ENCODE measurements at places on chromosomes 13 and 19.

DNA sequence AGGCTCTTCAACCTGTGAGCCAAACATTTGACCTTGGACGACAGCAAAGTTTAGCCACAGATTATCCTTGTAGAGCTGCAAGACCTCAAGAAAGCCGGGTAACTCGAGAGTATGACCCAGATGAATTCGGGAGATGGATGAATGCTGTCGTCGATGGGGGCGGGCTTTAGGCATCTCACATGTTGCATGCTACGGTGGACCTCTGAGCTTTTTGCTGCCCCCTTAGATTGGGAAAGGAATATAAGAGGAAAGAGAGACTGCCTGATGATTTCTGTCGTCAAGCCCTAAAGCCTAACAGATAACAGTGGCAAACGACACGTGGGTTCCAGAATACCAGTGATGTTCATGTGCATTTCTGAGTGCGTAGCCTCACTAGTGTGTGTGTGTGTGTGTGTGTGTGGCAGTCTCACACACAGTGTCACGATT lies 730 bp upstream of the ABCC4 start:
- no peak for DNase-seq

- DNase-seq: no peak
These were observed 1733.7 kb upstream of the PCDH20 start for GRCh38 chr13:63149375-63149774.

DNA sequence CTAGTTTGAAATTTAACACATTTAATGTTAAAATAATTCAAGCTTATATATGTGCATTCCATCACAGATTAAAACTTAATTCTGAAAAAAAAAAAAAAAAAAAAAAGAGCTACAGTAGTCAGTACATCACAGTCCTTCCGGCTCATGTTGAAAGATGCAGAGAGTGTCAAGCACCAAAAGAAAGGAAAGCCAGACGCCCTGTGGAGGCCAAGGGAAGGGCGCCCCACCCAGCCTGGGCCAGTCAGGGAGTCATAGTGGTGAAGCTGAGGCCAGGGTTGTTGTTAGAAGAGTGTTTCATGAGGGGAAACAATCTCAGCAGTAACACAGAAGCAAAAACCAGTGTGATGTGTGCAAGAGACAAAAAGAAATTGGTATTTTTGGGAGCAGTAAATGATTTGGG lies 375.3 kb downstream of the MTUS2 start:
- DNase-seq: no peak

DNA sequence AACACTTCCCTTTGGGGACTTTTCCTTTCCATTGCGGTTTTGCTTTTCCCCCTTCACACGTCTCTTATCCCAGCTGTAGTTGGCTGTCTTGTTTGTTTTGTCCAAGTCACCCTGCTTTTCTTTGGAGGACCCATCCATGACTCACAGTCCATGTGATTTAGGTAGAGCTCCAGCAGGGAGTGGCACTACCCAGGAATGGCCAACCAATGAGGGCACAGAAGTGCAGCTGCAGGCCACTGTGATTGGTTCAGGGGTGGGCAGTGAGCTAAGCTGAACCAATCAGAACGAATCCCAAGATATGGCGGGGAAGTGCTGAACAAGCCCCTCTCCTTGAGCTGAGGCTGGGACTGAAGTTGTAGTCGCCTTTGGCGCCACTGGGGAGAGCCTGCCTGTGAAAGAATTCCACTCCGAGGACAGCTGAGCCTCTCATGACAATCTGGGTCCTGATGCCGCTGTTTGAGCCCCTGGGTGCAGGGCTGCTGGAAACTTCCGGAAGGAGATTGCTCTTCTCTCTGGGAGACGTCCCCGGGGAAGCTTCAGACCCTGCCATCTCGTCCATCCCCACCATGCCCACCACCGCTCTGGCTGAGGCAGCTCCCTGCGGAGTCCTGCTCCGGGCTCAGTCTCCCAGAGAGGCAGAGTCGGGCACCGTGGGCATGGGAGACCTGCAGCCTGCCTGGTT lies 62.9 kb upstream of the URI1 start:
- DNase-seq: no peak

DNA sequence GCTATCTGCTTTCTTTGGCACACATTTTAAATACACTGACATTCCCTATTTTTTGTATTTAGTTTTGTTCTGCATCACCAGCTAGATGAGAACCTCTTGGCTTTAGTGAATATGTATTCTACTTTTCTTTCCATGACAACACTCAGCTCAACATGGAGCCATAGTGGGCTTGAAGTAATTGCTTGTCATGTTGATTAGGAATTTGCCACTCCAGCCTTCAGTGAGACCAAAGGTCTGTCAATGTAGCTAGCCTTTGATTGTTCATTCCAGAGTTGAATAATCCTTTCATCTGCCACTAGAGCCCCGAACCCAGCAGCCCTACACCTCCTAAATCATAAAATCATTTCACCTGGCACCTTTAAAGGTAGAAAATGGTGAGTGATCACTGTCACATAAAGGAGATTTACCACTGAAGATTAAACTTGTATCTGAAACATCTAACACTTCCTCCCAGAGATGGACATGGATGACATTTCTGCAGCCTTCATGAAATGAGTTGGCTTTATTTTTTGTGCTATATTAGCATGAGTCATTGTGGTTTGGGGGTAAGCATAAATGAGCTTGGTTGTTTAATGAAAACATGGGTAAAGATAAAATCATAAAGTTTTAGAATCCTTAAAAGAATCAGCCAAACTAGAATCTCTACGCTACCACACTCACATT lies 29.2 kb upstream of the GARRE1 start:
- no peak for DNase-seq

DNA sequence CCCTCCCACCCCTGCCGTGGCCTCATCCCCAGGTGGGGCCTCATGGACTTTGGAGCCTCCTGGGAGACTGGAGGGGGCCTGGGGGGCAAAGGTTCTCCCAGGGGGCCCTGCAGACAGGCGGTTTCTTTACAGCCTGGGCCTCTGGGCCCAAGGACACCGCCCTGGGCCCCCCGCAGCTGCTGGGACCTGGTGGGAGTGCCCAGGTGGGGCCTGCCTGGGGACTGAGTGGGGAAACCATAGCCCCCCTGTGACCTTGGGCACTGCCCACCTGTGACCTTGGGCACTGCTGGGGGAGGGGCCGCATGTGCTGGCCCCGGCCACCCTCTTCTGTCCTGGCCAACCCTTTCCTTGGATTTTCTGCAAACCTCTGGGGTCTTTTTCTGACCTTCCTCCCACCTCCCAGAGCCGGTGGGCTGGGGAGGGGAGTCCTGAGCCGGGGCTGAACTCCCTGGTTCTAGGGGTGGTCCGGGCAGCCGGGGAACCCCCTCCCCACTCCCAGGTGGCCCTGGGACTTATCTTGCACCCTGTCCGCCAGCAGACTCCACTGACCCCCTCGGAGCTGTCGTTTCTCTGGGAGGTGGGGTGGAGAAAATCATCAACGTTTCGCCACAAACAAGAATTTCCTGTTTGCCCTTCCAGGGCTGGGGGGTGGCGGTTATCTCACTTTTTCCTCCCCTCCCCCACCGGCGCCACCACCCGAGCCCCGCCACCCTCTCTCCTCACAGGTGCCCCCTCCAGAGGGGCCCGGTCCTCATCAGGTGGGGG lies 27.0 kb downstream of the ARID3A start:
- DNase-seq: no peak

GRCh38 chr13:43698758-43699157 lies 88.0 kb downstream of the ENOX1 start:
- DNase-seq: no peak

DNA sequence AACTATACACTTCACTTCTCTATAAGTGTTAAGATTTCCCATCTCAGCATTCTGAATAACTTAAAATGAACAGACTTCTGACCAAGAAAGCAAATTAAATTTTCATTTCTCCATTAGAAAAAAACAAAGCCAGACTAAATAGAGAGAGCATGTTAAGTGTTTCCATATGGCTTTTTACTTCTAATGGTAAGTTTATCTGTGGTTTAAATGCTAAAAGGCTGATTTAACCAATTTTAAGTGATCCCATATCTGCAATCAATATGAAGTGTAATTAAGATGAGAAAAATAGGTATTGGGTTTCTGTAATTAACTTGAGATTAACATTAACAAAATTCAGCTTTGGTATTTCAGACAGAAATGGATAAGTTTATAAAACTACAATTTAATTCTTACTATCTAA lies 107.8 kb downstream of the ELF1 start:
- DNase-seq: no peak

DNA sequence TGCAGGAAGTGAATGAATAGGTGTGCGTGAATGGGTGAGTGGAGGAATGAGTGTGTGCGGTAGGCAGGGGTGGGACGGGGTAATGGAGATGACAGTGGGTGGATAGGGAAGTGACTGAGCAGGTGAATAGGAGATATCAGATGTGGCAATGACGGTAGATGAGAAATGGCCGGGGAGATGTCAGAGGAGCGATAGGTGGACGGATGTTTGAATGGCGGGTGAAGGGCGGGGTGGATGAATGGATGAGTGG lies 1.5 kb downstream of the TTC9B start:
- DNase-seq: no peak

DNA sequence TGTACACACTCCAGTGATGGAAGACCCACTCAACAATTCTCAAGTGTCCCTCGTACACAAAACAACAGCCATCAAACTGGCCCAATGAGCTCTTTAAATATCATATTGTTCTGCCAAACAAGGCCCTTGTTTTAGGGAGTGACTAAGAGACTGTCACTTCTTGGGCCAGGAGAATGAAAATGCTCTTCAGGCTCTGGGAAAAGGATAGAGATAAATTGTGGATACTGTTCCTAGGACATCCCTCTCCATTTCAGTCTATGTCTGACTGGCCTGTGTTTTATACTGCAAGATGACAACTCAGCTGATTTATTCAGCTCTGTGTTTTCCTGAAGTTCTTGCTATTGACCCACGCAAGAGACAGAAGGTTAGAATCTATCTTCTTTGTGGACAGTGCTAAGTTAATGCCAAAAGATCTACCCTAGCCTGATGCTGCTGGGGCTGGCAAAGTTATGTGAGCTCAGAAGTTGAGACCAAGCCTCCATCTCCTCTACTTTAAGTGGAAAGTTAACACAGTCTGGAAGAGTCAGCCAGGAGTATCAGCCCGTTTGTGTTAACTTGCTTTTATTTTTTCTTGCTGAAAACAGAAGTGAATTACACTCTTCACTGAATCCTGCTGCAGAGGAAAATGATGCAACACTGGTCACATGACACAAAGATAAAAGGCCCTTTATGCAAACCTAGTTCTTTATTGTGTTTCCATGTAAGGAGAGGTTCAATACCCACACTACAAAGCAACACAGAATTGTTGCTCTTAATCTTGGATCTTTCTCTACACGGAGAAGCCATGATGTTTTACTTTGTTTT lies 14.6 kb downstream of the FRY start:
- DNase-seq: no peak

DNA sequence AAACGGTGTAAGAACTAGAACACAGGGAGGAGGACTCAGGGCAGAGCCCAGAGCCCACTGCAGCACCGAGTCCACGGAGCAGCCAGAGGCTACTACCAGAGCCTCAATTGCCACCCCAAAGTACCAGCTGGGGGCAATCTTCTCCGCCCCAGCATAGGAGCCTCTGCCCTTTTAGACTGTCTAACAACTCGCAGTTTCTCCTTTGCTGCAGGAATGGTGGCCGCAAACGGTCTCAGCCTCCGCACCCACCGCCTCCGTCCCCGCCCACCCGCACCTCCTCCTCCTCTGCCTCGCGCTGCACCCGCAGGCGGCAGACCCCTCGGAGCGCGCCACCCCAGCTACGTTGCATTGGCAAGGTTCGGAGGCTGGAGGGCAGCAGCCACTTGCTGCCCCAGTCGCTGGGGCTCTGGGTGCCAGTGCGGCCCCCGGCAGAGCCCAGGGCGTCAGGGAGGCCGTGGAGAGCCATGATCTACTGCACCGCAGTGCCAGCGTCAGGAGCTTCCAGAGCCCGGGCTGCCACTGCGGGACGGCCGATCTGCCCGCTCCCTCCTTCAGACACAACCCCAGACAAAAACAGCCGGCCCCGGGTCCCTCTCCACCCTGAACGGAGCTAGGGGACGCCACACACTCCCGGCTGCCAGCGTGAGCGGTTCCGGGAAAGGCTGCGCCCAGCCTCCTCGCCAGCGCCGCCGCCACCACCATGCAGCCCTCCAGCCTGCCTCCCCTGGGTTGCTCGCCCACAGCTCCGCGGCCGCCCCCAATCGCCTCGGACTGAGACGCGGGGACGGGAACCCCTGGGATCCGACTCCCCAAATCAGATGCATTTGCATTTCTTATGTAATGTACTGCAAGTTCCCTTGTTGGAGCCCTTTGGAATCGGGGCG lies 1.8 kb downstream of the FGF14 start:
- DNase-seq: peak; percentile 14

- no peak for DNase-seq
These were observed 583 bp downstream of the CCDC61 start for GRCh38 chr19:45995715-45996385.
